ENCODE measurements at places on chromosomes 4 and X.

- no peak for DNase-seq
Observed at GRCh38 chr4:114497116-114497515, 101.5 kb upstream of the UGT8 start.

DNA sequence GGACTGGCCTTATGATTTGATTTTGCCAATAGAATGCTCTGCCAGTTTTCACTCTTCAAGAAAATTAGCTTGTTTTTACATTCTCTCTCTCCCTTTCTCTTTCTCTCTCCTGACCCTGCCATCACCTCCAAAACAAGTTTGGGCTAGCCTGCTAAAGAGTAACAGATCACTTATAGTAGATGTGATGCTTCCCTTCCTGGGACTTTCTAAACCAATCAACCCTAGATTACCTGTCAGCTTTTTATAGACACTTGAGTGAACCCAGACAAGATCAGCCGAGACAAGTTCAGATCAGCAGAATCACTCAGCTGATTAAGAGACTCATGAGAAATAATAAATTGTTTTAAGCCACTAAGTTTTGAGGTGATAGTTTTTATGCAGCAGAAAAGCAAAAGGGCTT is 521.2 kb downstream of the ANKRD50 start:
- no peak for DNase-seq

DNA sequence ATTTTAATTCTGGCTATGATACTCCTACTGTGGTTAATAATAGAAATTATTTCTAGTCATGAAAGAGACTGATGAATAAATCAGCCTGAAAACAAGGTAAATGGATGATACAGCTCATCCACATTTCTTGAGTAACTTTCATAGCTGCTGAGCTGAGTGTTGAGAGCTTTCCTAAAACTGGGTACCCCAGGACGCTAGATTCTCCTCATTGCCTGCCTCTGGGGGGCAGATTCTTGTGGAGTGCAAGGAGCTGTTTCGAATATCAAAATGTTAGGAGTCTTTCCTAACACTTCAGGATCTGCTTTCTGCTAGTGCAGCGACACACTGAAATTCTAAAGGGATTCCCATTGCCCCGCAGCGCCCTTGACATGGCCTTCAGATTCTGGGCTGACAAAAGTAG is 2.1 kb downstream of the MND1 start:
- no peak for DNase-seq

- no peak for DNase-seq
Observed at GRCh38 chr4:158805635-158806471, 37.0 kb downstream of the FNIP2 start.

- no peak for DNase-seq
Observed at GRCh38 chr4:149322203-149322602, 493.4 kb downstream of the IQCM start.

DNA sequence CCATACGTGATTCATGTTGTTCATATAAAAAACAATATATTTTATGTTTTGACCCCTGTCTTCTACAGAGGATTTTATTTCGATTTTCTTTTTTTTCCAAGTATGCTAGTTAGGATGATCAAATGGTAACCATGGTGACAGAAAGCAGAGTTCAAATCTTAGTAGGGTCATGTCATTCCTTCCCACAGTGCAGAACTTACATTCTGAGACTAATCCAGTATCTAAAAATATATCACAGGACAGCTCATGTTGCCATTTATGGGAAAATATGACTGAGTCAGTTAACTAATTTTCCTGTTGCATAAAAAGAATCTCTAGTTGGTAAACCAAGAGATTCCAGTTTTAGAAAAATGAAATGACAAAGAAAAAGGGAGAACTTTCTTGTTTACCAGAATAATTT is 209.5 kb downstream of the PARM1 start:
- DNase-seq: no peak
